Effector CD8-positive, alpha-beta T cell (primary cell): ENCODE measurements at places on chromosomes 12 and 14.

GRCh38 chr12:120905856-120906384 is 1.8 kb upstream of the SPPL3 start:
- DNase-seq, result no peak

- no peak for DNase-seq
Measured at GRCh38 chr14:32075672-32076277, 1.3 kb upstream of the ARHGAP5 start.

GRCh38 chr12:131509701-131510100 is 201.2 kb upstream of the SFSWAP start:
- no peak for DNase-seq

GRCh38 chr12:62776575-62776974 is 158.4 kb downstream of the PPM1H start:
- no peak for DNase-seq

DNA sequence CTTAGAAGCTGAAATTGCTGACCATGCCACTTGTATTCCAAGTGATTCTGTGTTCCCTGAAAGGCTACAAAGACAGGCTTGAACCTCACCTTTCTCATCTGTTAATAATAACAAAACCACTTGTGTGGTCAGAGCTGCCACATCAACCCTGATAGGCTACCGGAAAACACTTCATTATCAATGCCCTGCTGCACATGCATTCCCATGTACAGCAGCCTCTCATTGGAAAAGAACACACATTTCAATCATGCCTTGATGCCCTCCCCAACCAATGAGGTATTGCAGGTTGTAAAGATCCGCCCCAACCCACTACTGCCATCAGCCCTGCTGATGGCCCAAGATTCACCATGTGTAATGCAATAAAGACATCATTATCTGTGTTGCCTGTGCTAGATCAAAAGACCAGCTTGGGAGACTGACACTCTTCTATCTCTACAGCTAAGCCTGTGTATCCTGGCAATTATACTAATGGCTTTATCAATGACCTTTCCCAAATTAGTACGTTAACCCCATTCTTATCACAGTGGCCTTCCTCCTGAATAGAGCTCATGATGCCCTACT is 2.8 kb downstream of the GPR19 start:
- DNase-seq, result no peak

- peak; percentile 55 for DNase-seq
Measured at GRCh38 chr12:47808050-47808449, 11.7 kb downstream of the HDAC7 start.

- no peak for DNase-seq
Measured at GRCh38 chr12:53051881-53052412, 2.1 kb downstream of the TNS2 start.

- no peak for DNase-seq
Measured at GRCh38 chr14:99677231-99678140, 6.6 kb upstream of the CYP46A1 start.

DNA sequence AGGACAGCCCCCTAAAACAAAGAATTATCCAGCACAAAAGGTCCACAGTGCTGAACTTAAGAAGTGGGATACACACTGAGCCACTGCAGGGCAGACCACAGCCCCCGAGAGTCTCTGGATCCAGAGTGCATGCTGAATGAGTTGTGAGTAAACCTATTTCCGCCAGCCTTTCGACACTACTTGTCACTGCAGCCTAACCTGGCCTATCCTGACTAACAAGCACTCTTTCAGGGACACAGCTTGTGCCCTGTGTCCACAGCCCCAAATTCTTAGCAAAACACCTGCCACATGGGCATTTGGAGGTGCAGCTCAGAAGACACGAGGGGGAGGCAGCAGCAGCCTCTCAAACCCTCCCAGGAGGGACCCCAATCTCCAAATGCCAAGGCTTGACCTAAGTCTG is 31.3 kb downstream of the ITPK1 start:
- no peak for DNase-seq

GRCh38 chr12:28424965-28425364 is 234.7 kb downstream of the CCDC91 start:
- DNase-seq, result no peak

GRCh38 chr12:53674977-53675700 is 744 bp downstream of the ATP5MC2 start:
- DNase-seq, result no peak

DNA sequence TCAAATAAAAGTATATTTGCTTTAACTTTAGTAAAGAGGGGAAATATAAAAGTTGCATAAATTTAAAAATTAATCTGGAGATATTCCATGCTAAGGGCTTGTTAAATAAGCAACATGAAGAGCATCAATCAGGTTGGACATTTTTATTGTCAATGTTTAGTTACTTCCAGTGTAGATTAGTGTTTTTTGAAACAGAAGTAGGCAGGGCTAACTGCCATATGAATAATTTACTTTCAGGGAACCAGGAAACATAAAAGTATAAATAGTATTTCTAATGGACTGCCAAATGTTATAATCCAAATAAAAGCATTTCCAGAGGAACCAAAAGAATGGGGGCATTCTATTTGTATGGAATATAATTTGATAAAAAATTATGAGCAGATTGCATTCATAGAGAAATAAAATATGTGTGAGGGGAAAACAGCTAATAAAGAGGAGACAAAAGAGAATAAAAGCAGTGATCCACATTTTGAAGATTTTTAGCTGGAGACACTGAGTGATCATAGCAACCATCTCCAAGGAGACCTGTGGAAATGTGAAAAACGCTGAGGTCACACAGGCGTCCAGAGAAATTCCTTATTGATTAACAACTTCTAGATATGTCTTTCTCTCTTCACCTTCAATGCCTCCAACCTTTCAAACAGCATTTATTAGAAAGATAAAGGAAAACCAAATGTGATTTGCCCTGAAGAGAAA is 70.8 kb downstream of the SRGAP1 start:
- no peak for DNase-seq

DNA sequence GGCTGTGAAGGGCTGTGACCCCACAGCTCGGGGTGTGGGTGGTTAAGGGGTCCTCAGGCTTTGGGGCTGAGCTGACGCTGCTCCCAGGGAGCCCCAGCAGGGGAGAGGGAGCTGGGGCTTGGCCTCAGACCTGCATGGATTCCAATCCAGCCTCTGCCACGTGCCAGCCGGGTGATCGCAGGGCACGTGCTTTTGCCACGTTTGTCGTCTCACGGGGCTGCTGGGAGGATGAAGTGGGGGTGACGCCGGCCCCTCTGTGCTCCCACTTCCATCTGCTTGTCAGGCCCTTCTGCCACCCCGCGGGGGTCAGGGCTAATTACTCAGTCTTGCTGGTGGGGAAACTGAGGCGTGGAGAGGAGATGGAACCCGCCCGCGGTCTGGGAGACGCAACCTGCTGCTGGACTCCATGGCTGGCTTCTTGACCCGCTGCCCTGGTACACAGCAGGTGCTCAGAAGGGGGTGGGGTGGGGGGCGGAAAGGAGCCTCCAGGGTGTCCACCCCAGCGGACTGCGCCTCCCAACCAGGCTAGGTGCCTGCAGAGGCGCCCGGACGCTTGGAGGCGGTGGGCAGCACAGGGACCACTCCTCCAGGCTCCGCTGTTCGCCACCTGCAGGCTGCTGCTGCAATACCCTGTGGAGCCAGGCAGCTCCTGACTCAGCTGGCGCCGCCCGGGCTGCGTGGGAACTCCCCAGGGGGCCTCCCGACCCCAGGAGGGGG is 36.4 kb upstream of the PRIMA1 start:
- no peak for DNase-seq

- no peak for DNase-seq
Measured at GRCh38 chr12:87779858-87780498, 249.2 kb downstream of the C12orf50 start.

GRCh38 chr14:90970167-90970600 is 90.3 kb downstream of the RPS6KA5 start:
- no peak for DNase-seq

- no peak for DNase-seq
Measured at GRCh38 chr12:54033106-54033979, 493 bp downstream of the HOXC5 start.
